ENCODE measurements at places on chromosomes 3 and 15.
A peak's percentile ranks its signal among the peaks of the same experiment; 100 is the strongest.

GRCh38 chr15:37638691-37639090, 295.7 kb upstream of the TMCO5A start:
- no peak for DNase-seq

GRCh38 chr15:35381328-35381727, 164.6 kb downstream of the DPH6 start:
- DNase-seq: no peak

DNA sequence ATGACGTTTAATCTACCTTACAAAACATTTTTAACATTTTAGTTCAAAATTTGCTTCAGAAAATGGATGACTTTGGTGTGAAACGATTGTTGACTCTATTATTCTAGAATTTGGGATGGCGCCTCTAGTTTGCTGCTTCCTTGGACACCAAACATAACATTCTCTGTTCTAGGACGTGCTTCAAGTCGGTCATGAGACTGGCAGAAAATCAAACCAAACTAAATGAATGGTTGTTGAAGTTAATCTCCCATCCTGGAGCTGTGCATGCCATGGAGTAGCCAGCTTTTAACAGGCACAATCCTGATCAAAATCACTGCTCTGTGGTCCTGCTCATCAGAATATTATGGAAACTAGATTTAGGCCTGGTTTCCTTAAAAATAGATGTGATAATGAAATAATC, 9.6 kb upstream of the LRRFIP2 start:
- no peak for DNase-seq

DNA sequence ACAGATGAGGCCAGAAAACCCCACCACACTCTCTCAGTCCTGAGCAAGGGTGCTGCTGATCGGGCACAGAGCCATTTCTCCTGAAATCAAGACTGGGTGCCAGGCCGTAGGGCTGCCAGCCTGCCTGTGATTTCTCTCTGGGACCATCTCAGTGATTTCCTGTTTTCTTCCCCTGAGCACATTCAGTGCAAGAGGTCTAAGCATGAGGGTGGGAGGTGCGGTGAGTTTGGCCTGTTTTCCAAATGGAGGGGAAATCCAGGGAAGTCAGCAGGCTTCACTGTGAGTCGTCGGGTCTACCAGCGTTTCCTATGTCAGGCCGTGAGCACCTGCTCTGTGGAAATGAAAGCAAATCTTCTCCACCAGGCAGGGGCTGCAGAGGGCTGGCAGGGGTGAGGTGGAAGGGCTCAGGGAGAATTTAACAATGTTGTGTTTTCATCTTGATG, 82.3 kb downstream of the ST6GAL1 start:
- DNase-seq: peak; percentile 48

DNA sequence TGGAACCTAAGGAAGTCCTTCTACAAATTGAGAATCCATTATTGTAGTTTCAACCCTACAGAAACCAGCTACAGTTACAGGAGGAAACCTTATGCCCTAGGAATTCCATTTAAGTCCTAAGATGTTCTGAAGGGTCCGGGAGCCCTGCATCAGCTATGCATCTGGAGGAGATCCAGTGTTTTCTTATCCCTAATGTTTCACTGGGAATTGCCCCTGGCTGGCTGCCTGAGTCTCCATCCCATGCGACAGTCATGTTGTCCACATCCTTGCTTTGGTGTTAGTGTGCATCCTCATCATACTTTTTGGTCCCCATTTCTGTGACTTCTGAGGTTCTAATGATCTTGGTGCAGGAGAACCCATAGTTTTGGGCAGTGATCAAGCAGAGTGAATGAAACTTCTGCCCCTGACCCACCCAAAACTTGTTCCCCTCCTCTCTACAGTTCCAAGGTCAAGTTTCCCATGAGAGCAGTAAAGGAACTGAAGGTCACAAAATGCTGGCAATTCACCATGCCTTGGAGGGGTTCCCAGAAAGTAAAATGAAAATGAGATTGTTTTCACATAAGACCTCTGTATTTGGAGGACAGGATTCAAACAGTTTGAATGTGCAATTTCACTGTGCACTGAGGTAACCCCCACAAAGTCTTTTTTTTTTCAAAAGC, 121.9 kb upstream of the PHLDB2 start:
- DNase-seq: no peak

DNA sequence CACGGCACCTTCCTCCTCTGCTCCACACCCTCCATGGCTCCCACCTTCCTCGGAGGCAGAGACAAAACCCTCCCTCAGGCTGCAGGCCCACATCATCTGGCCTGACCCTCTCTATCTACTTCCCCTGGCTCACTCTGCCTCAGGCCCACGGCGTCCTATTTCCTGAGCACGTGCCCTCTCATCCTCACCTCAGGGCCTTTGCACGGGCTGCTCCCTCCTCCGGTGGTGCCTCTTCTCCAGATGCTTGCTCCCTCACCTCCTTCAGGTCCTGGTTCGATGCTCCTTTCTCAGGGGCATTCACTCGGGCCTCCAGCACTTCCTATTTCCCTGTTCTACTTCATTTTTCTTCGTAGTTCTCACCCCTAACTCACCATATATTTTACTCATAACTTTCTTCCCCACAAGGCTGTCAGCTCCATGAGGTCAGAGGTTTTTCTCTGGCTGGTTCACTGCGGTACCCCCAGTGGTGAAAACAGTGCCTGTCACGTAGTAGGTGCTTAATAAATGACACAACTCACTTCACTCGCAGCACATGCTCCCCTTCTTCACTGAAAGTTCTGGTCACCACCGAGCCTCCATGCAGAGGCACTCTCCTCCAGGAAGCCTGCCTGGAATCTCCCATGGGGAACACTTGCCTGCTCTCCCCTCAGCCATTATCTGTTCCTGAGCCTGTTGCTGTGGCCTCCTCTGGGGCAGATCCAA, 130.7 kb downstream of the WNT7A start:
- no peak for DNase-seq

- no peak for DNase-seq
These were observed 141.5 kb upstream of the EIF1B start for GRCh38 chr3:40167958-40168357.

- DNase-seq: no peak
These were observed 54.9 kb upstream of the MYRIP start for GRCh38 chr3:39754549-39754948.

- no peak for DNase-seq
These were observed 25.8 kb downstream of the COLQ start for GRCh38 chr3:15495461-15496340.

DNA sequence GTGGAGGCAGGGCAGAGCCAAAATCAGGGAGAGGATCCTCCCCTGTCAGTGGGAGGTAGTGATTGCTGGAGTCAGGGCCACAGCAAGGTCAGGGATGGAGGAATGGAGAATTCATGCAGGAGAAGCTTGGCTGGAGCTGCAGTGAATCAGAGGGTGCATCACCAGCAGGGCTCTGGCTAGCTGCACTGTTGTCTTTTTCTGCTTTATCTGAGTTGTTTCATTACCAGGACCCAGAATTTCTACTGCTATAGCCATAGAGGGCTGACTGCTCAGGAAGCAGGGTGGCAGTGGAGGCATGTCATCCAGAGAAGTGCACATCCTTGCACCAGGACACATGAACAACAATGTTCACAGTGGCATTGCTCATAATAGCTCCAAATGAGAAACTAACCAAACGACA, 113.5 kb upstream of the GALNT15 start:
- no peak for DNase-seq

DNA sequence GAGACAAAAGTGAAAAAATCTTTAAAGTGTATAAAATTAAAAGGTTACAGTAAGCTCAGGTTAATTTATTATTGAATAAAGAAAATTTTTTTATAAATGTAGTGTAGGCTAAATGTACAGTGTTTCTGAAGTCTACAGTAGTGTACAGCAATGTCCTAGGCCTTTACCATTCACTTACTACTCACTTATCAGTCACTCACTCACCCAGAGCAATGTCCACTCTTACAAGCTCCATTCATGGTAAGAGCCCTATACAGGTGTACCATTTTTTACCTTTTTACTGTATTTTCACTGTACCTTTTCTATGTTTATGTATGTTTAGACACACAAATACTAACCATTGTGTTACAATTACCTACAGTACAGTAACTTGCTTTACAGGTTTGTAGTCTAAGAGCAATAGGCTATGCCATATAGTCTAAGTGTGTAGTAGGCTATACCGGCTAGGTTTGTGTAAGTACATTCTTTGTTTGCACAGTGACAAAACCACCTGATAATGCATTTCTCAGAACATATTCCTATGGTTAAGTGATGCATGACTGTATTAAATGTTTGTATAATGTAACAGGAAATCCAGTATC, 38.1 kb upstream of the NECTIN3 start:
- DNase-seq: no peak

GRCh38 chr15:45134682-45135604, 5.1 kb downstream of the DUOX1 start:
- no peak for DNase-seq

All from inflammatory macrophage (primary cell).